ENCODE measurements at places on chromosomes 11 and 22.

GRCh38 chr11:70544774-70545609 lies 146.7 kb downstream of the CTTN start:
- DNase-seq, result no peak

DNA sequence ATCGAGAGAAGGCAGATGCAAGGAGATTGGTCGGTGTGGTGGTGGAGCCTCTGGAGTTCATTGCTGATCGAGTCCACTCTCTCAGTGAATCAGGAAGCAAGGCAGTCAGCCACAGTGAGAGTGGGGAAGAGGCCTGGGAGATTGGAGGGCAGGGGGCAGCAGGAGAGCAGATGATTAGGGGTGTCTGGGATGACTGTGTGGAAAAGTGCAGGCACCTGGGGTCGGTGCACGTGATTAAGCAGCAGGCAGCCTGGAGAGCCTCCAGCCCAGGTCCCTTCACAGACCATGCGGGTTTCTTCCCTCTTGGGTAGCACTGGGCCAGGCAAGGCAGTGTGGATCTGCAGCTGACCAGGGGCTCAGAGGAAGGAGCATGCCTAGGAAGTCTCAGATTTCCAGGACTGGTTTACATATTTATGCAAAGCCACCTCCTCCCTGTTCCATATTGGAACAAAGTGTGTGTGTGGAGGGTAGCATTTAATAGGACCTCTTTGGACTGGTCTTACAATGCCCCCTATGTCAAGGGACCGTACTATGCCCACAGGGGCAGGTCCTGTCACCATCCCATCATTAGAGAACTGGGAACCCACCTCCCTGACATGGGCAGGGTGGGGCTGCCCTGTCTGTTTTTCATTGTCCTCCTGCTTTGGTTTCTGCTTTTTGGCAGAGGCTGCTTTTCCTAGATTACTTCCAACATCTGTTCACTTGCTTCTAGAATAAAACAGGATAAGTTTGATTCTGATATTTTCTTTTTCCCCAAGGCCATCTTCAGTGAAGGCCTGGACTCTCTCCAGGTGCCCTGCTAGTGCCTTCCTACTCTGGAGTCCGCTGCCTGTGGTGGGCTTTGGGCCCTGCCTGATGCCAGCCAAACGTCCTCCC lies 14.0 kb upstream of the GDPD5 start:
- no peak for DNase-seq

DNA sequence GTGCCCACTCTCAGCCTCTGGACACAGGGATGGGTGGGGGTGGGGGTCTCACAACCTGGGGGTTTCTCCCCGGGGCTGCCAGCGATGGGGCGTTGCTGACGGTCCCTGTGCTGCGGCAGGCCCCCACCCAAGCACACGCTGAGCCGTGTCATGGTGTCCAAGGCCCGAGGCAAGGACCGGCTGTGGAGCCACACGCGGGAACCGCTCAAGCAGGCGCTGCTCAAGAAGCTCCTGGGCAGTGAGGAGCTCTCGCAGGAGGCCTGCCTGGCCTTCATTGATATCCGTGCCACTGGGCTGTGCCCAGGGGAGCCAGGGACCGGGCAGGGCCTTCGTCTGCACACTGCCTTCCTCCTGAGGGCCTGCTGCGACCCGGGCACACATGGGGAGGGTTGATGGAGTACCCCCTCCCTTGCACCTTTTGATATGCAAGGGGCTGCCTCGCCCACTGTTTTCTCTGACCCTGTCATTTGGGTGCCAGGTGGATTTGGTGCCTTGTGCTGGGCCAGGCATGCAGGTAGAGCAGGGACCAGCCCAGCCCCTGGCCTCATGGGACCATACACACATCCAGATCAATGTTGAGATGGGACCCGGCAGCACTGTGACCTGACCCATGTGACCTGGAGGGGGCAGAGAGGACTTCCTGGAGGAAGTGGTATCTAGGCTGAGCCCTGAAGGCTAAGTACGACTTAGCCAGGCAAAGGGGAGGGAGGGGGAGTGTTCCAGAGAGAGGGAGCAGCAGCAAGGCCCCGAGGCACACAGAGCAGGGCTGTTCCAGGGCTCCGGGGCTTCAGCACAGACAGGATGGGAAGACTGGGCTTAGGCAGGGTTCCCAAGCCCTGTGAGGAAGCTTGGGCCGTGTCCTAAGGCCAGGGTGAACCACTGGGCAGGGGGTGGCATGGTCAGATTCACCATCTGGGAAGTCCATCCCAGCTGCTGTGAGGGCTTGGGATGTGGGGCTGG lies 75.2 kb downstream of the MYO7A start:
- DNase-seq, result no peak

- no peak for DNase-seq
Measured at GRCh38 chr11:29629286-29629685, 387.5 kb downstream of the KCNA4 start.

DNA sequence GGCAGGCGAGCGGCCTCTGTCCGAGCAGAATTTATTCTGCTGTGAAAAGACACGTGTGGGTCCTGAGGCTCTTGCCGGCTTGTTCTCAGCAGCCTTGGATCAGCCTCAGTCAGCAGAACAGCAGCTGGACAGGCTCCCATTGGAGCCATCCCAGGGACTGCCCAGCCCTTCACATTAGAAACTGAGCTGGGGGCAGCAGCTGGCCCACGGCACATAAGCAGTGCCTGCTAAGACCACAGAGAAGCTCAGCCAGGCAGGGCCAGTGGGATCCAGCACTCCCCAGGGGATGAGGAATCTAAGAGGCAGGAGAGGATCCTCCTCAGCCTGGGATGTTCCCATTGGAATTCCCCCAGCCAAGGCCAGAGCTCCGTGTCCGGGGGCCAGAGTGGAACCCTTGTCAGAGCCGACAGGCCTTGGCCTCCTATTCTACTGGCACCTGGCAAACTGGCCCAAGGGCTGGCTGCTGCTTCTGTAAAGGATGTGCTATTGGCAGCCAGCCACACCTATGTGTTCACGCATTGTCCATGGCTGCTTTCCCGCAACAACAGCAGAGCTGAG lies 18.2 kb downstream of the RTN4R start:
- peak; percentile 30 for DNase-seq

GRCh38 chr22:40183029-40183581 lies 5.4 kb downstream of the TNRC6B start:
- DNase-seq, result peak; percentile 92
